ENCODE measurements at places on chromosomes 13 and 19.

GRCh38 chr13:71240911-71241310, 626.1 kb downstream of the DACH1 start:
- no peak for DNase-seq

GRCh38 chr13:39100996-39101738, 62.9 kb downstream of the NHLRC3 start:
- DNase-seq: no peak

- no peak for DNase-seq
These were observed 9.9 kb downstream of the CEACAM4 start for GRCh38 chr19:41616792-41617621.

DNA sequence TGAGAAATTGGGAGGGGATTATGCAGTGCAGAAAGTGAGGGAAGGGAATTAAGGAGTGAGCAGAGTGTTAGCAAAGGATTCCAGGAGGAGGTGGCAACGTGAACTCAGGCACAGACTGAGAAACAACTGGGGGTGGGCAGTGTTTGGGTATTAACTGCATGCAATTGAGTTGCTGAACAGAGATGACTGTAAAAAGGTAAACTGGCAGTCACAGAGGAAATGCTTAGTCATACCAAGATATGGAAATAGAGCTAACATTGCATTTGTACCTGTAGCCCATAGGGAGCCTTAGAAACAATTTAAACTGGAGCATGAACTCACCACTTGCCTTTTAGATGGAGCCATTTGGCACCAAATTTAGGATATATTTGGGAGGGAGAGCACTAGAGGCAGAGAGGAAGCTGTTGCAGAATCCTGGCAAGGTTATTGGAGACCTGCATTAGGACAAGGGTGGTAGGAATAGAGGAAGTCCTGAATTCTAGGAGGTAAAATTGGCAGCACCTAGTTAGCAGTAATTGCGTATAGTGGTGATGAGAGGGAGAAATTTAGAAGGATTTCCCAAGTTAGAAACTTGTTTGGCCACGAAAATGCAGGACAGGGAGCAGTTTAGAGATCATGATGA, 100.6 kb upstream of the FRY start:
- no peak for DNase-seq

- no peak for DNase-seq
These were observed 379.7 kb downstream of the ENOX1 start for GRCh38 chr13:43407023-43407581.

DNA sequence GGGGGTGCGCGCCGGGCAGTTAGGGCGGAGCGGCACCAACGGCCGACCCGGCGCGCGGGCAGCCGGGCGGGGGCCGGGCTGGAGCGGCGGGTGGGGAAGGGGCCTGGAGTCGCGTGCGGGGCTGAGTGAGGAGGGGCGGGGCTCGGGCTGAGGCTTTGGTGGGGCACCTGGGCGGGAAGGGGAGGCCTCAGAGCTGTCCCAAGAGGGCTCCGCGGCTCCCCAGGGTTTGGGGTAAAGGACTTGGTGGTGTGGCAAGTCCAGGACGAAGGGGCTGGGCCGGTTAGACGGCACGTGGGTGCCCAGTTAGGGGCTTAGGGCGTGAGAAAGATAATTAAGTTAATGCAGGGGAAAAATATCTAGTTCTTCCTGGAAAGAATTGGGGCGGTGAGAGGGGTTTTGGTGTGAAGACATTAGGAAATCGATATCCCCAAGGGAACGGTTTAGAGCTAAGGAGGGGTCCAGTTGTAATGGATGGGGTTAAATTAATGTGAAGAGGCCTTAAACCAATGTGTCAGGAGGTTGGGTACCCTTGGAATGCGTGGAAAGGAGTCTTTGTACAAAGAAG, 496 bp downstream of the ZNF574 start:
- DNase-seq: peak; percentile 46

- DNase-seq: no peak
These were observed 2801.9 kb downstream of the PCDH9 start for GRCh38 chr13:64428196-64428595.

DNA sequence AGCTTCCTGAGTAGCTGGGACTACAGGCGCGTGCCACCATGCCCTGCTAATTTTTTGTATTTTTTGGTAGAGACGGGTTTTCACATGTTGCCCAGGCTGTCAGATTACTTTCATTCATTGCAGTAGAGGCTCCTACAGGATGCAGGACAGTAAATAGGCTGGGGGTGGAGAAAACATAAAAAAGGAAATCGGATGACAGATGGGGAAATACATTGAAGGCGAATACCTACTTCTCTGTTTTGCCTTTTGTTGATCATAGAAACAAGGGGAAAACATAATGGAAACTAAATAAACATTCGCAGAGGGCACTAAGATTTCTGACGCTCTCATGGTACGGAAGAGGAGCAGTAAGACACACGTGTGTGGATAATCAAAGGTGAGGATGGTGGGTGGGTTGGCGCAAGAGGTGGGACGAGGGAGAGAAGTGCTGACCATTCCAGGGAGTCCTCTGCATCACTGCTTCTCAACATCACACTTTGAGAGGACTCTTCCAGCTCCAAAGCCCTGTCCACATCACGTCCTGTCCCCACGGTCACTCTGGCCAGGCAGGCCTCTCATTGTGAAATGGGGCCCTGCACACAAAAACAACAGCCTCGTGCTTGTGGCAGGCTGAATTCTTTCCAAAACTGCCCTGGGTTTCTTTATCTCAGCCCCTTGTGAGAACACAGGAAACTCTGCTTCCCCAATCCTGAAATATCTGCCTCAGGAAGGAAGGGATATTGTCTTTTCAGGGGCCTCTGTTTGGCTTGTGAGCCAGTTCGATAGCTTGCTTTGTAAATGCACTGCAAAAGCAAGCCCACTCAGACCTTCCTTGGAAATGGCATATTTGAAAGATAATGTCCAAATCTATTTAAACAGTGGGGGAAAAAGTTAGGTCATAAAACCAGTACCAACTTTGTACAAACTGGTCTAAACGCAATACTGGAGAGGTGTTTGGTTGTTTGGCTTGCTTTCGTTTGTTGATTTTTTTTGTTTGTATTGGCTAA, 188.5 kb downstream of the FOXO1 start:
- DNase-seq: no peak

GRCh38 chr19:41521931-41522555, 53.9 kb upstream of the CEACAM21 start:
- peak; percentile 32 for DNase-seq

DNA sequence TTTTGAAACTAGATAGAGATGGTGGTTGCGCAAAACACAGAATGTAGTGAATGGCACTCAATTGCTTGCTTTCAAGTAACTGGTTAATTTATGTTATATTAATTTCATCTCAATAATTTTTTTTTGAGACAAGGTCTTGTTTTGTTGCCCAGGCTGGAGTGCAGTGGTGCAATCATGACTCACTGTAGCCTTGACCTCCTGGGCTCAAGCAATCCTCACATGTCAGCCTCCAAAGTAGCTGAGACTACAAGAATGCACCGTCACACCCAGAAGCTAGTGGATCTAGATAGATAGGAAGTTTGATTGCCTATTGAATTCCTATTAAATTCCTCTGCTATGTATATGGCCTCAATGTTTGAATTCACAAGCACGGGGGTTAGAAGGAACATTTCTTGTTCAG, 26.4 kb upstream of the ADGRE2 start:
- no peak for DNase-seq

All from stimulated activated CD4-positive, alpha-beta T cell treated with anti-CD3 and anti-CD28 coated beads, Interleukin-4, amount 100 ng/mL, for 24 hours (primary cell).